ENCODE measurements at places on chromosomes 13 and 19.

DNA sequence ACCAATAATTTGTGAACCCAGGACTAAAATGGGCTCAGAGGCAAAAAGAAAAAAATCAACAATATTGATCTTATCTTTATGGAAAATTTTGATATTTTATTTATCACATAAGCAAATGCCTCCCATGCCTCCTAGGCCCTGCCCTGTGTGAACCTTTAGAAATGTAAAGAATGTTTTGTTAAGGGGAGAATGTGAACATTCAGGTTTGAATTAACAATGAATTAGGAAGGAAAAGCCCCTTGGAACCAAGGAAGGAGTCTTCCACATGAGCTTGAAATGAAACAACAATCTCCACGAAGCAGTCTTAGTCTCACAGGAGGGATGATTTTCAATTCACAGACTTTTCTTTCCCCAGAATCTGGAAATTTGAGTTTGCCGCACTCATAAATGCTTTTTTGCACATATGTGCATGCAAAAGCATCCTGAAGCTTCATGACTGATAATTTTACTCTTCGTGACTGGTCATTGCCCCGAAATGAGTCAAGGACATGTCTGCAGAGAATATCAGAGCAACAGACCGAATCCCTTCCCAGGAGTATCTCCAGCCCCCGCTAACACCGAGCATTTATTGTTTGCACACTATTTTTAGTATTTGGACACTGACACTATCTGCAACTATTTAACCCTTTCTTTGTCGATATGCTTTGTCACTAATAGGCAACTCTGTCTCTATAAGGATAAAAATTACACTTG is 135.2 kb downstream of the DCT start:
- peaks cover 6% of the 10 kb centered on the region for H3K27me3 ChIP-seq
- peaks cover 12% of the 10 kb centered on the region for H3K4me1 ChIP-seq
- H3K27ac ChIP-seq: no peak overlapping the region

DNA sequence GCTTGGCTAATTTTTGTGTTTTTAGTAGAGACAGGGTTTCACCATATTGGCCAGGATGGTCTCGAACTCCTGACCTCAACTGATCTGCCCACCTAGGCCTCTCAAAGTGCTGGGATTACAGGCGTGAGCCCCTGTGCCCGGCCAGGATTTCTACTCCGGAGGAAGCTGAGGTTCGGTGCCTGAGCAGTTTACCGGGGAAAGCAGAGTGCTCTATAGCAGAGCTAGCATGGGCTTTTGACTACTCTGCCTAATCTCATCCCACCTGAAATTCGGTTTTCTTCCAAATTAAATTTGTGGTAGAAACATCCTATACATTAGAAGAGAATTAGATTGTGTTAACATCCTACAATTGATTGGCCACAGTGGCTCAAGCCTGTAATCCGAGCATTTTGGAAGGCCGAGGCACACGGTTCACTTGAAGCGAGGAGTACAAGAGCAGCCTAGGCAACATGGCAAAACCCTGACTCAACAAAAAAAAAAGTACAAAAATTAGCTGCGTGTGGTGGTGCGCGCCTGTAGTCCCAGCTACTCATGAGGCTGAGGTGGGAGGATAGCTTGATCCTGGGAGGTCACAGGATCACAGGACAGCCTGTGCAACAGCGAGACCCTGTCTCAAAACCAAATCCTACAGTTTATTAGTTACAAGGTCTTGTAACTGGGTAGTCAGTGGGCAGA is 1.6 kb downstream of the RPL13A start:
- peaks cover 57% of the 10 kb centered on the region for H3K36me3 ChIP-seq
- peak overlapping the region; percentile 99 for H3K4me3 ChIP-seq
- peaks cover 23% of the 10 kb centered on the region for H3K4me1 ChIP-seq
- peak overlapping the region; percentile 95 for H3K27ac ChIP-seq
- no peaks in the 10 kb centered on the region for H3K27me3 ChIP-seq

- H3K36me3 ChIP-seq: peaks cover 16% of the 10 kb centered on the region
- peak; percentile 76 for DNase-seq
- H3K4me1 ChIP-seq: peaks cover 4% of the 10 kb centered on the region
- no peak overlapping the region for H3K4me3 ChIP-seq
- H3K27ac ChIP-seq: peak overlapping the region; percentile 39
- H3K27me3 ChIP-seq: peaks cover 47% of the 10 kb centered on the region
These were observed 5.9 kb upstream of the EHD2 start for GRCh38 chr19:47707135-47707925.

GRCh38 chr13:48072304-48072703 is 22.6 kb downstream of the MED4 start:
- H3K4me1 ChIP-seq: no peaks in the 10 kb centered on the region
- H3K36me3 ChIP-seq: peaks cover 100% of the 10 kb centered on the region
- H3K4me3 ChIP-seq: no peak overlapping the region
- no peak overlapping the region for H3K27ac ChIP-seq
- H3K27me3 ChIP-seq: peaks cover 5% of the 10 kb centered on the region

DNA sequence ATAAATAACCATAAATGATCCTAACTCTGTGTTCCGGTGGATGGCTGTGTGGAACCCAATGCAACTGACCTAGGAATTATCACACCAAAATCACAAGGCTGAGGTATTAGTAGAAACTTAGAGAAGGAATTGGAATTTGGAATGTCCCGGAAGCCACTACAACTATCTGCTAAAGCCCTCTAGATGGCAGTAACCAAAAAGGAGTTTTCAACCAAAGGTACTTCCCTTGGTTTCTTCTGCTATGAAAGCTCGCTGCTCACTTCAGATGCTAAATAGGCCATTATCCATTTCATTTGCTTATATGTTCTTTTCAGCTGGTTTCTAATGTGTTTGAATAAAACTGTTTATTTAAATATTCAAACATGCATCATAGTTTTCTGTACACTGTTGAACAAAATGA is 1589.1 kb upstream of the SPRY2 start:
- no peaks in the 10 kb centered on the region for H3K4me1 ChIP-seq
- no peak for DNase-seq
- no peak overlapping the region for H3K27ac ChIP-seq
- no peak overlapping the region for H3K4me3 ChIP-seq
- no peaks in the 10 kb centered on the region for H3K36me3 ChIP-seq

GRCh38 chr19:30160426-30160825 is 211.8 kb upstream of the ZNF536 start:
- peaks cover 32% of the 10 kb centered on the region for H3K27me3 ChIP-seq
- no peak for DNase-seq
- H3K4me1 ChIP-seq: peaks cover 15% of the 10 kb centered on the region
- H3K36me3 ChIP-seq: no peaks in the 10 kb centered on the region
- H3K27ac ChIP-seq: no peak overlapping the region
- H3K4me3 ChIP-seq: no peak overlapping the region

Data from nephron progenitor cell (in vitro differentiated cells).